Cardiac muscle cell (in vitro differentiated cells and primary cell): ENCODE measurements at places on chromosomes 7 and 10. TPM values are rescaled to one million over a fixed set of nuclear protein-coding genes. Genes with fewer than 3 reads are reported as not detected.

Gene SFRP4
- 7.5 and 8.6 TPM in 2 replicates for polyA plus RNA-seq

Gene PLCE1
- polyA plus RNA-seq = 1.6 and 3.0 TPM in 2 replicates

Gene CALHM1
- polyA plus RNA-seq = not detected in 2 replicates

Gene OLAH
- polyA plus RNA-seq = not detected in 2 replicates

Gene ACSM6
- polyA plus RNA-seq = 0.16 TPM in 1 of 2 replicates, not detected in the other

Gene AFAP1L2
- polyA plus RNA-seq = 0.75 and 2.6 TPM in 2 replicates

Gene MXI1
- polyA plus RNA-seq = 68.4 and 69.8 TPM in 2 replicates

Gene ITGB8
- 0.34 and 0.47 TPM in 2 replicates for polyA plus RNA-seq

Gene HOXA11
- polyA plus RNA-seq = not detected in 2 replicates

Gene PDE1C
- 0.38 and 0.81 TPM in 2 replicates for polyA plus RNA-seq

Gene PTPRE
- 3.9 and 8.8 TPM in 2 replicates for polyA plus RNA-seq

Gene FAM237B
- polyA plus RNA-seq = not detected in 2 replicates

Gene CH25H
- polyA plus RNA-seq = not detected in 2 replicates

Gene TRIM73
- 10.9 and 11.2 TPM in 2 replicates for polyA plus RNA-seq

Gene ODAD2
- polyA plus RNA-seq = 0.68 and 1.7 TPM in 2 replicates

Gene MRLN
- polyA plus RNA-seq = not detected in 2 replicates

Gene OR13A1
- 0.38 TPM in 1 of 2 replicates, not detected in the other for polyA plus RNA-seq

Gene STRIP2
- 11.7 and 22.0 TPM in 2 replicates for polyA plus RNA-seq

Gene OR2A14
- polyA plus RNA-seq = not detected in 2 replicates

Gene ATRNL1
- polyA plus RNA-seq = 4.5 and 5.4 TPM in 2 replicates

Gene SCIN
- 0.02 TPM in 1 of 2 replicates, not detected in the other for polyA plus RNA-seq

Gene ATP6V1F
- 284 and 330 TPM in 2 replicates for polyA plus RNA-seq

Gene SPDYE16
- polyA plus RNA-seq = 0.81 and 0.87 TPM in 2 replicates

Gene TMEM140
- polyA plus RNA-seq = 9.4 and 10.4 TPM in 2 replicates

Gene TEX47
- polyA plus RNA-seq = not detected in 2 replicates

Gene CALML3
- not detected in 2 replicates for polyA plus RNA-seq

Gene CRCP
- polyA plus RNA-seq = 10.6 and 15.5 TPM in 2 replicates

Gene SPDYE1
- 1.6 and 1.7 TPM in 2 replicates for polyA plus RNA-seq

Gene SAMD8
- 9.4 and 14.8 TPM in 2 replicates for polyA plus RNA-seq

Gene ITPRID1
- not detected in 2 replicates for polyA plus RNA-seq

Gene OR2A42
- not detected in 2 replicates for polyA plus RNA-seq
